AG09319 (cell line): ENCODE measurements at places on chromosomes 2 and 18.

DNA sequence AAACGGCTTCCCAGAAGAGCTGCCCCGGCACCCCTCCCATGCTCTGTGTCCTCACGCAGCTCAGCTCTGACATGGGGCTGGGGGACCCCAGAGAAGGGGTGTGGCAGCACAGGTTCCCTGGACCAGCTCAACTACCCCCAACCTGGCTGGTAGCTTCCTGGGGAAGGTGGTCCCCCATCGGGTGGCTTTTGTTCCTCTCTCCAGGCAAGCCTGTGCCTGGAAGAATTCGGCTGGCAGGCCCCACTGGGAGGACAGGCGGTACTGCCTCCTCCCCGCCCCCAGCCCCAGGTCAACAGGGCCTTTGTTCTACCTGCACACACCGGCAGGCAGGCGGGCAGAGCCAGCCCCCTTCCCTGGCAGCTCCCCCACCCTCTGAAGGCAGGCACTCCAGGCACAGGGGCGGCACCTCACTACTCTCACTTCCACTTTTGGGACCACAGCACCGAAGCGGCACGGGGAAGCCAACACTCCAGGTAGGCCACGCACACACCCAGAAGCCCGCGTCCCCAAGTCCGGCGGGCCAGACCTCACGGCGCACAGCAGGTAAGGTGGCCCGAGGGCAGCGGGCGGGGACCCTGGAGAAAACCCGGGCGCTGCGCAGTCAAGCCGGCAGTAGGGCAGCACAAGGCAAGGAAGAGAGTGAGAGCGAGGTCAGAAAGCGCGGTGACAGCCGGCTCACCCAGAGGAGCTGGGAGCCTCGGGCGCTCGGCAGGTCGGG lies 1.3 kb downstream of the HS6ST1 start:
- DNase-seq: no peak

GRCh38 chr2:27407798-27408491 lies 1.4 kb downstream of the PPM1G start:
- DNase-seq: no peak

GRCh38 chr2:226660526-226660925 lies 139.1 kb downstream of the IRS1 start:
- peak; percentile 77 for DNase-seq

DNA sequence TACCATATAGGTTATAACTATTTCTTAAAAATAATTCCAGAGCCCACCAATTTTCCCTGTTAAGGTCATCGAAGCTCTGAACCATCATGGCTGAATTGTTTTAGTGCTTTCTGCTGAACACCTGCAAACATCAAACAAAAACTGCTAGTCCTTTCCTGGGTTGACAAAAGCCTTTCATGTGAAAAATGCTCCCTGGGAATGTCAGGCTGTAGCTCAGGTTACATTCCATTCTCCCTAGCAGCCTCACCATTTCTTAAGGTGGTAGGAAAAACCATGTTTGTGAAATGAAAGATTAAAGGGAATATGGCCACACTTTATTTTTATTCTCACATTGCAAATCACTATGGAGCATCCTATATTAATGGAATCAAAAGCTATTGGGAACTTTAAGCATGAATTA lies 5.7 kb downstream of the TCF4 start:
- DNase-seq: no peak

DNA sequence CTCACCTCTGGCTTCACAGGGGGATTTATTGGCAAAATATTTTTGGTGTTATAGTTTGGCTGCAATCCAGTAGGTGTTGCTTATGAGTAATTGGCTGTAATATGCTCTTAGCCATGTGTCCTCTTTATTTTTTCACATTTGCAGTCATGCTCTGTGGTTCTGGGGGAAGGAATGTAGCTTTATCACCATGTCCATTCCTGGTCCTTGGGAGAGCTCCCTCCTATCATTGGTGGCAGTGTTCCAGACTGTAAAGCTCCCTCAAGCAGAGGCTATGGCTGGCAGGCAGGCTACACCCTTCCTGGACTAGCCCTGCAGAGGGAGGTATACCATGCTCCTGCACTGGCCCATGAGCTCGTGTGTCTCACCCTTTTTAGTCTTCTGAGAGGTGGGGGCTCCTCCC lies 120.0 kb upstream of the FSIP2 start:
- DNase-seq: no peak

- peak; percentile 22 for DNase-seq
Observed at GRCh38 chr18:35143622-35144596, 96.9 kb upstream of the ZNF397 start.

- no peak for DNase-seq
Observed at GRCh38 chr2:23564615-23564960, 179.6 kb downstream of the KLHL29 start.

DNA sequence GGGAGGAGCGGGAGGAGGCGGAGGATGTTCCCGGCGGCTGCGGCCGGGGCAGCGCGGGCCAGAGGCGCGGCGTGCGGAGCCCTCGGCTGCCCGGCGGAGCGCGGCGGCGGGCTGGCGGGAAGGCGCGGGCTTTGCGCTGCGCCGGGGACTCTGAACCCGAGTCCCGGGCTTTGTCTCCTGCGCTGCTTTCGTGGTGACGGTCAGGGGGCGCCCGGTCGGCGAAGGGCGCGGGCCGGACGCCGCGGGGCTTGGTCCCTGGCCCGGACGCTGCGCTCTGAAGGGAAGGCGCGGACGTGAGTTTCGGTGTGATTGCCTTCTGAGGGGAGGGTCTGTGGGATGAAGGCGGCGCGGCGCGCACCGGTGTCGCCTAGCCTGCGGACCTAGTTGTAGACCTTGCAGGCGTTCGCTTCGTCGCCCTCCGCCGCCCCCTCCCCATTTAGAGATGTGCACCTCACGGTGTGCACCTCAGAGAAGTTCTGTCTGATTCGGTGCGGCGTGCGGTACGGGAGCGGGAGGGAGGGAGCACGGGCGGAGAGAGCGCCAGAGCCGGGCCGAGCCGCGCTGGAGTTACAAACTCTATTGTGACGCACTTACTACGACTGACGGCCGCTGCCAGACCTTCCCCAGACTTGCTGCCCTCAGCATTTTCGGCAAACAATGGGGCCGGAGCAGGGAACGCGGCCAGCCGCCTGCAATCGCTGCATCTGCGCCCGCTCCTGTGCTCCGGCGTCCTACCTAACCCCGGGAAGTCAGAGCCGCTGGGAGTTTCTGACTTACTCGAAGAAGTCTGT lies 2.1 kb downstream of the BCL2L11 start:
- peak; percentile 53 for DNase-seq

DNA sequence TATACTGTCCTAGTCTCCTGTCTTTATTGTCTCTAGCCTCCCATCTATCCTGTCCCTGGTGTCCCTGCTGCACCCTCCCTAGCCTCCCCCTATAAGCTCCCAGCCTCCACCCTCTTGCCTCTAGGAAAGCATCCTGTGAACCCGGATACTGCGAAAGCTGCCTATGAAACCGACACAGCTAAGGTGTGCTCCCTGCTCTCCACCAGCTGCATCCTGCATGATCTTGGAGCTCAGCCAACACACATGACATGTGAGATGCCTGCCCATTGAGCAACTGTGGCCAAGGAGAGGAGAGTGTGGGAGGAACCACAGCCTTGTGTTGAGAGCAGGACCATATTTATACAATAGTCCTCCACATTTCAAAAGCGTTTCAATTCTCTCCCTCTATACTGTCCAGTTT lies 187.1 kb downstream of the ZBTB7C start:
- DNase-seq: no peak

DNA sequence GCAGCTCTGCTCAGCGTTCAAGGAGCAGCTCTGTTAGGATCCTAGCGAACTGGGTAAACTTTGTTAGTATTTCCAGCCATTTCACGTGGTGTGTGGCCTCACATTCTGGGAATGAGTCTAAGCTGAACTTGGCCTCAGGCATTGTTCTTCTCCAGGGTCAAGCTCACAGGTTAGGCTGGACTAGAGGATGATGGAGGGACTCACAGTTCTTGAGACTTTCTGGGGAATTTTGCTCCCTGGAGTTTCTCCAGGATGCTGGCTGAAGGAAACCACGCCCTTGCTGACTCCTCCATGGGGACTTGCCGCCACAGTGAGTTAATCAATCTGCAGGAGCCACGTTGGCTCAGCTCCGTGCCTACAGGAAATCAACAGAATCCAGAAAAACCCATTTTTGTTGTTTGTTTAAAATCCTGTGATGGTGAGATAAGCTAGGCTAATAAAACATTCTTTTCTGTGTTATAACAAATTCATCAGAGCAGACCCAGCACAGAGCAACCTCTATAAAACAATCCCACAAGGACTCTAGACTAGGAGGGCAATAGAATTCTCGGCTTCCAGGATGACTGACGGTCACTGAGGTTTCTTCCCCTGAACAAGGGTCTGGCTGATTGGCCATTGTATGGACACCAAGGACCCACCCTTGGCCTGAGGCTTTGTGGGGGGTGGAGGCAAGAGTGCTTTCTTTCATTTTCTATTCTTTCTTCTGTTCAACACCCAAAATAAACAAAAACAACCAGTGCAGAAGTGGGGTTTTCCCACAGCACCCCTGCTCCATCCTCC lies 12.6 kb downstream of the CNDP1 start:
- DNase-seq: peak; percentile 7

- DNase-seq: no peak
Observed at GRCh38 chr2:99489063-99489760, 605 bp downstream of the REV1 start.

DNA sequence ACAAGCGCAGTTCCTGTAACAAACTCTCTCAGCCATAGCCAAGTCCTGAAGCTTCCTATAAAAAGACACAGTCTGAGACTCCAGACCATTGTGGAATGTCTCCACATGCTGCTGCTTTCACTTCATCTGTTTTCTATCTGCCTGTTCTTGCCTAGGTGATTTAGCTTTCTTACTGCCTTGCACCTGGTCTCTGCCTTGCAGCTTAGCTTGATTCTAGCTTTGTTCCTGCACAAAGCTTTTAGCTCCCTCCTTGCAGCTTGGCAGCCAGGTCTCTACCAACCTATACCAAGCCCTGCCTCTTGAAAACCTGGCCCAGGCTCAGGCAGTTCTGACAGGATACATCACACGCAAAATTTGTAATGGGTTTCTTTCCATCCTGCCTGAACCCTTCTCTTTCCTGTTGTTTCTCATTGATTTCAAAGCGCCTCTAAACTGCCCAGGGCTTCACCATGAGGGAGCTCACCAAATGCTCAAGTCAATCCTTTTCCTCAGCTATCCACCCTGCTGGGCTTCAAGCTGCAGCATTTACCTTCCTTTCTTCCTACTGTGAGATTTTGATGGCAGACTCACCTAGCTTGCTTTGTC lies 941.3 kb upstream of the NXPH2 start:
- no peak for DNase-seq

GRCh38 chr18:5397102-5397501 lies 101.6 kb upstream of the ZBTB14 start:
- no peak for DNase-seq

GRCh38 chr18:45359275-45360009 lies 255.8 kb upstream of the SLC14A2 start:
- no peak for DNase-seq

- DNase-seq: no peak
Observed at GRCh38 chr2:137255345-137255744, 490.0 kb downstream of the THSD7B start.

- DNase-seq: no peak
Observed at GRCh38 chr18:75200605-75201280, 8.2 kb downstream of the PTGR3 start.

DNA sequence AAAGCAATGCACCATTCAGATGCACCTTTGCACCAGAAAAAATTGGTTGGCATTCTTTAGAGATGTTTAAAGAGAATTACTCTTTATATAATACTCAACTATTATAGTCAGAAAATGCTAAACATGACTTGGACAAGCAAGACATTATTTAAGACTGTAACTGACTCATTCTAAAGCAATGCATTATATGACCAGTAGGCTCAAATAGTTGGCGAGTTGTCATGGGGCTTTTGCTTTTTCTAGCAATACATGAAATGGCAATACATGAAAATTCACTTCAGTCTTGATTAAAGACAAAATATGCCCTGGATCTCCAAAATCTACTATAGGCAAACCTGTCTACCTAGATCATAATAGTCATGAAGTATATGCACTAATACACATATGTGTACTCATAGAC lies 216.9 kb upstream of the VWC2L start:
- DNase-seq: peak; percentile 14

DNA sequence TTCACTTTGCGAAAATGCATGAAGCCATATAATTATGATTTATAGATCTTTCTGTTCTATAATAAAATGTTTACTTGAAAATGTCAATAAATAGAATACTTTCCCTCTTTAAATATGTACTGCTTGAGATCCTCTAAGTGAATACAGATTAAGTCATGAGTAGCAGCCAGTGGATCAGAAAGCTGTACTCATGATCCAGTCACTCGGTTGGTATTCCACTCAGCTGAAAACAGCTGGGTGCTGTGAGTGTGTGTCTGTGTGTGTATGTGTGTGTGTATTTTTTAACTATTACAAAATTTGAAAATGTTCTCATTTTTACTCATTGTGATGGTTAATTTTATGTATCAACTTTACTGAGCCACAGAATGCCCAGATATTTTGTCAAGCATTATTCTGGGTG lies 141.6 kb upstream of the CYP26B1 start:
- DNase-seq: no peak

GRCh38 chr18:5582076-5582475 lies 38.3 kb upstream of the EPB41L3 start:
- DNase-seq: peak; percentile 14

GRCh38 chr2:80858965-80859364 lies 554.4 kb upstream of the LRRTM1 start:
- no peak for DNase-seq

GRCh38 chr2:18752667-18753422 lies 163.5 kb upstream of the NT5C1B start:
- DNase-seq: no peak

- DNase-seq: no peak
Observed at GRCh38 chr18:6811816-6812215, 82.3 kb downstream of the ARHGAP28 start.

- DNase-seq: no peak
Observed at GRCh38 chr2:219672406-219672805, 45.0 kb downstream of the SLC4A3 start.

DNA sequence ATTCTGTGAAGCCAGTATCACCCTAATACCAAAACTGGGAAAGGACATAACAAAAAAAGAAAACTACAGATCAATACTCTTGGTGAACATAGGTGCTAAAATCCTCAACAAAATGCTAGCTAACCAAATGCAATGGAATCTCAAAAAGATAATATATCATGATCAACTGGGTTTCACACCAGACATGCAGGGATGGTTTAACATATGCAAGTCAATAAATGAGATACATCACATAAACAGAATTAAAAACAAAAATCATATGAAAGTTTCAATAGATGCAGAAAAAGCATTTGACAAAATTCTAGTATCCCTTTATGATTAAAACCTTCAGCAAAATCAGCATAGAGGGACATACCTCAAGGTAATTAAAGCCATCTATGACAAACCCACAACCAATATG lies 198.2 kb upstream of the NDUFV2 start:
- no peak for DNase-seq

DNA sequence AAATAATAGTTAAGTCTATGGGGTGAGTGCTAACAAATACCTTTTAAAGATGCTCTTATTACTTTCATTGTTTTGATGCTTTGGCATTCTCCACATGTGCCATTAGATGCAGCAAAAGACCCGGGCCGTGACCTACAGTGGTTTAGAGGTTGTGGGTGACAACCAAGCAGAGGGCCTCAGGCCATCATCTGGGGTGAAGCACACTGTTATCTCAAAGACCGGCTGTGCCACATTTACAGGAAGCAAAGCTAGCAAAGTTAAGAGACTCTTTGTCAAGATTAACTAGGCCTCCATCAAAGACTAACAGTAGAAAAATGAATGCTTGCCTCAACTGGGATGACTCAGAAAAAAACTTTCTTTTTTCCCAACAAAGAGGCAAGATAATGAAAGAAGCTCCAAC lies 695.3 kb downstream of the SATB2 start:
- DNase-seq: no peak

GRCh38 chr2:67642046-67642382 lies 244.9 kb downstream of the ETAA1 start:
- DNase-seq: no peak

GRCh38 chr18:66682855-66683322 lies 79.0 kb upstream of the CDH19 start:
- no peak for DNase-seq
